ENCODE measurements at places on chromosomes 3 and 15.

DNA sequence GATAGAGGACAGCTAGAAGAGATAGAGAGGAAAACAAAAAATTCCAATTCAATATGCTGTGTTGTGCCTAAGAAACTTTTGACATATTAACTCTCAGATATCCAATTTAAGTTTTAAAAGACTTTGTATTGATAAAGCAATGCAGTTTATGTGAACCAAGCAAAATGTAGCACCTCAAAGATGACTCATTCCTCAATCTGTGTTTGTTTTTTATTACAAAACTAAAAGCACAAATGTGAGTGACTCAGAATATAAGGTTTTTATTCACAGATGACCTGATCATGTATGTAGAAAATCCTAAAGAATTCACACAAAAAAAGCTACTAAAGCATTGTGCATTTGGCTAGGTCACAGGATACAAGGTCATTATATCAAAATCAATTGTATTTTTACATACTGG, 11.1 kb downstream of the HCLS1 start:
- no peak for DNase-seq

DNA sequence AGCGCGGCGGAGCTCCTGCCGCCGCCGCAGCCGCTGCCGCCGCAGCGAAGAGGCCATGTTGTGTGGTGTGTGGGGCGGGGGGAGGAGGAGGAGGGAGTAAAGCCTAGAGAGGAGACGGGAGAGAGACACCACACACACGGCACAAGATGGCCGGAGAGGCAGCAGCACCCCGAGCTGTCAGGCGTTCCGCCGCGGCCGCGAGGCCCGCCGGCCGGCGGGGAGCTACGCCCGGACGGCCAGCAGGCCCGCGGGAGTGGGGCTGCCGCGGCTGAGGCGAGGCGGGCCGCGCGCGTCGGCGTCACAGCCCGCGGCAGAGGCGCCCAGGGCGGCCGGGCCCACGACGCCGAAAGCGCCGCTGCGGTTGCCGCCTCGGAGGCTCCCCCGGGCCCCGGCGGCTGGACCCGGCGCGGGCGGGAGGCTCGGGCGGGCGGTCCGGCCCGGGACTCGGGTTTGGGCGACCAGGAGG, 17.4 kb upstream of the CHD2 start:
- no peak for DNase-seq

GRCh38 chr3:128323206-128324081, 143.2 kb downstream of the DNAJB8 start:
- peak; percentile 40 for DNase-seq

- DNase-seq, result no peak
Observed at GRCh38 chr3:176633511-176633910, 563.8 kb downstream of the TBL1XR1 start.

- DNase-seq, result no peak
Observed at GRCh38 chr3:17806201-17806600, 63.8 kb upstream of the TBC1D5 start.

- DNase-seq, result no peak
Observed at GRCh38 chr3:158347966-158348365, 223.0 kb upstream of the MLF1 start.
